ENCODE measurements at places on chromosomes 2 and 18.

DNA sequence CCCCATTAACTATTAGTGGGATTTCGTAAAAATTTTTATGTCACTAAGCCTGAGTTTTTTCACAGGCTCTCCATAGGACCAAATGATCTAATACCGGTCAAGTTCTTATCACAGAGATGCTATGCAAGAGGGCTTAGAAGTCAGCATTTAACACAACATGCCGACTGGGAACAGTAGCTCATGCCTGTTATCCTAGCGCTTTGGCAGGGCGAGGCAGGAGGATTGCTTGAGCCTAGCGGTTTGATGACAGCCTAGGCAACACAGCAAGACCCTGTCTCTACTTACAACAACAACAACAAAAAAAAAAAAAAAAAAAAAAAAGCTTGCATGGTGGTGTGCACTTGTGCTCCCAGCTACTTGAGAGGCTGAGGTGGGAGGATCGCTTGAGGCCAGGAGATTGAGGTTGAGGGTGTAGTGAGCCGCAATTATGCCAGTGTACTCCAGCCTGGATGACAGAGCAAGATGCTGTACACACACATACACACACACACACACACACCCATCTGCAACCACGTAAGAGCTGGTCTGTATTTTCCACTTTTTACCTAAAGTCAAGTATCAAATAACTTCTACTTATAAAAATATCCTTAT is 67.6 kb upstream of the FAM124B start:
- DNase-seq, result no peak

DNA sequence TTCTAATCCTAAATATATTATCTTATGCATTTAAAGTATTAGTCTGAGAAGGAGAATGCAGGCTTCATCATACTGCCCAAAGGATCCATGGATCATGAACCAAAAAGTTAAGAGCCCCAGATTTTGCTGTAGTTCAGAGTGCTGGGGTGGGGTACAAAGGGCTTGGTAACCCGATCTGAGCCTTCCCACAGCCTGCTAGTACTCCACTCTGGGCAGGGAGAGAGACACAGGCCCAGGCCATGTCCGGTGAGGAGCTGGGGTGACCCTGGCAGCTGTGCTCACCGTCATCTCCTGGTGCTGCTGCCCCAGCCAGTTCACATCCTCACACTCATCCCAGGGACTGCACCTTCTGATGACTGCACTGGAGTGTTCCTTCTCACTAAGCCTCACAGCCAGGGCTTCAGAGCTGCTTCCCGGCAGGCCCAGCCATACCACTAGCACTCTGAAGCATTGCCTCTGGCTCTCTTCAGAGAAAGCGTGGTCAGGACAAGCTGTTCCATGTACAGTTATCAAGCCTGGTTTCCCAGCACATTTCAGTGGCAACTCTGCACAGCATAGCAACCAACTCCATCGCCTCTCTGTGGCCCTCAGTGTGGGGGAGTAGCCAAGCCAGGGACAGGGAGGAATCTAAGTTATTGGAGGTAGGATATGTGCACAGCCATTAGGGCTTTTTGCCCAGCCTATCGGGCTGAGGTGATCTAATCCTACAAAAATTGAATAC is 189.0 kb upstream of the CTAGE1 start:
- DNase-seq, result no peak

GRCh38 chr2:156447761-156448160 is 11.6 kb downstream of the GPD2 start:
- DNase-seq, result no peak

DNA sequence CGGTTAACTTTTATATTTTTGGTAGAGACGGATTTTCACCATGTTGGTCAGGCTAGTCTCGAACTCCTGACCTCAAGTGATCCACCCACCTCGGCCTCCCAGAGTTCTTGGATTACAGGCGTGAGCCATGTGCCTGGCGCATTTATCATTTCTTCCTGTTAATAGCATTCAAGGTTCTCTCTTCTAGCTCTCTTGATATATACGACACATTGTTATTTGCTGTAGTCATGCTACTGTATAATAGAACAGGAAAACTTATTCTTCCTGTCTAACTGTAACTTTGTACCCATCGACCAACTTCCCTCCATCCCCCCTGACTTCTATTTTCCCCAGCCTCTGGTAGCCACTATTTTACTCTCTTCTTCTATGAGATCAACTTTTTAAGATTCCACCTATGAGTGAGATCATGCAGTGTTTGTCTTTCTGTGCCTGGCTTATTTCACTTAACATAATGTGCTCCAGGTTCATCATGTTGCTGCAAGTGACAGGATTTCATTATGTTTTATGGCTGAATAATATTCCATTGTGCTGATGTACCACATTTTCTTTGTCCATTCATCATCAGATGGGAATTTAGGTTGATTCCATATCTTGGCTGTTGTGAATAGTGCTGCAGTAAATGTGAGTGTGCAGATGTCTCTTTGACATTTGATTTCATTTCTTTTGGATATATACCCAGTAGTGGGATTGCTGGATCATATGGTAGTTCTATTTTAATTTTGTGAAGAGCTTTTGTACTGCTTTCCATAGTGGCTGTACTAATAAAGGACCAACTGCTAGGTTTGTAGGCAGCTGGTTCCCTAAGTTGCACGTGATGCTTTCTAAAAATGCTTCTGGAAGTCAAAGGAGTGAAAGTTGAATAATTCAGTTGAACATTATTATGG is 205.2 kb downstream of the PRKCE start:
- no peak for DNase-seq
